ENCODE measurements at places on chromosomes 1 and 21.

DNA sequence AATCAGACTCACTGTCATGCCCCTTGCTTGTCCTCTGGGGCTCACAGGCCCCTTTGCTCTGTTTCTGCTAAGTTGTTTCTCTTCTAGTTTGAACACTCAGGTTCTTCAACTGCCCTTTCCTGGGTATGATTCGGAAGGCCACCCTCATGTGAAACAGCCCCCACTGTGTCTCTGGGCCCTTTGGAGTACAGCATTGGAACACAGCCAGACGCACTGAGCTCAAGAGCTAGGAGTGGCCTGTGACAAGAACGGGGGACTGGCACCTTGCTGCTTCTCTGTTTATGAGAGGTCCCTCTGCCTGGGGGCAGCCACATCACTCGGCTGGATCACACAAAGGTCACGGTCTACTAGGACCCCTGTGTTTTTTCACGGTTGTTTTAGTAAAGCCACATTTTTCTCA, 114.4 kb upstream of the ZC3H12A start:
- no peak for DNase-seq

DNA sequence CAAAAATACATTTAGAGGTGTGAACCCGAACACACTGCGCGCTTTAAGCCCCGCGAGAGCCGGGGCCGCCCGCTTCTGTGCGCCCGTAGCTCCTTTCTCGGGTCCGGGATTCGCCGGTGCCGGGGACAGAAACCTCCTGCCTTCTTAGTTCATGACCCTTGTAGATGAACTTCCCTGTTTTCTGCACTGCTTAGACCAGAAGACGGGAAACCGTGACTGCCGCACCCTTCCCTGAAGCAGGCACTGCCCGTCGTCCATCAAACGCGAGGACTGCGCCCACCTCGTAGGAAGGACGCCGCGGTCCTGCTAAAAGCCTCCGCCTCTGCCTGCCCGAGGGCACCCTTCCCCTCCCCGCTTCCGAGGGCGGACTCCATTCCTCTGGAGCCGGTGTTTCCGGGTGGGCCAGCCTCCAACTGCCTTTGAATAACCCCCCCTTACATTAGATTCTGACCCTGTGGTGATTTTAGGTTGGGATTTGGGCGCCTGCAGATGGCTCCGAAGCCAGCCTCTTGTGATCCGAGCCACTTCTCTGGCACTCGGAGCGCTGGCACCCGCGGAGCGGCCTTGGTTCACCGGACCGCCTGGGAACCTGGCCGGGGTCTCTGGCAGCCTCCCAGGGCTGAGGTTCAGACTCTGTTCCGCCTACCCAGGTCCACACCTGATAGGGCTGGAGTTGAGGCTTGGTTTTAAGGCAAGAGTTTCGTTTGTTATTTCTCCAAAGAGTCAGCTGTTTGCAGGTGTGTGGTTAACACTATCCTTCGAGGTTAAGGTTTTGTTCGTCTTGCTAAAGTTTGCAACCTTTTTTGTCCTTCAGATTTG, 1.2 kb upstream of the PTTG1IP start:
- DNase-seq, result no peak

DNA sequence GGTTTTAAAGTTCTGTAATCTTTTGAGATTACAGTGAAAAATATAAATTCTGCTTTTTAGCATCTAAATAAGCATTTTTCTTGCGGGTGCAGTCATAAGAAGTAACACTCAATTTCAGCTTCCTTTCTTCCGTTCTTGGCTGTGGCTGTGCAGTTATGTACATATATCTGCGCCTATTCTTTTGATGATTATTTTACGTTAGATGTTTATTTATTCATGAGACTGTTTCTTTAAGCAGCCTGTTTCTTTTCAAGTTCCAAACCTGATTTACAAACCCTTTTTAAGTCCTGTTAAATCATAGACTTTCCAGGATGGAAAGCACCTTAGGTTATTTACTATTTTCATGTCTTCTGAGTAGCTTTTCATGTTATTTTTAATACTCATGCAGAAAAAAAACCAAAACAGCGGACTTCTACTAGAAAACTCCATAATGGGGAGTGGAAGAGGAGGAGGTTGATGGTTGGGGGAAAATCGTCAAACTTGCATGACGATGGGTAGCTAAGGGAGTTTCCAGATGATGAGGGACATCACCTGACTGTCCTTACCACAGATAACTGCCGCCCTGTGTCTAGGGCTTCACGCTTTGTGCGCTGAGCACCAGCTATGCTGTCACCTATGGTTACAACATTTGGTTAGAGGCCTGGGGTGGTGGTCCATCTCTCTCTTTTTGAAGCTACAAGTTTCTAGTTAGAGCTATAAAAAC, 2.6 kb downstream of the PRDM2 start:
- no peak for DNase-seq

DNA sequence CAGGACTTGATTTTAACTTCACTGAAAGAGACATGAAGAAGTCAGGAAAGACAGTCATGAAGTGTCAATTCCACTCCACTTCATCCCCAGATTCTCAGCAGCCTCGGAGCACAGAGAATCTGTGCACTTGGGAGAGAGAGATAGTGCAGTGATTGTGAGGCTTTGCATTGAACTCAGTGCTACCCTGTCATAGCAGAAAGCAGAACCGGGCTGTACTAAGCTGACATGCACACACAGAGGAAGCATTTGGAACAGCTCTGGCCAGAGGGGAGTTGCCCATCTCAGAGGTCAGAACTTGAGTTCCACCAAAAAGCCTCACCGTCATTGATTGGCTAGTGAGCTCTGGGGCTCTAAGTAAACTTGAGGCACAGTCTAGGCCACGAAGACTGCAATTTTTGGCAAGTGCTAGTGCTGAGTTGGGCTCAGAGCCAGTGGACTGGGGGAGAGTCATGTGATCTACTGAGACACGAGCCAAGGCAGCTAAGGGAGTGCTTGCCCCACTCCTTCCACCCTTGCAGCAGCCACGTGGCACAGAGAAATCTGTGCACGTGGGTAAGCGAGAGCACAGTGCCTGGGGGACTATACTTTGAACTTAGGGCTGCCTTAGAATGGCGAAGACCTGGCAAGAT, 810.2 kb upstream of the ADAMTS5 start:
- no peak for DNase-seq
